ENCODE measurements at places on chromosomes 3 and 15. TPM values are rescaled to one million over a fixed set of nuclear protein-coding genes. Genes with fewer than 3 reads are reported as not detected.

CSPG4 gene
- total RNA-seq, result 3.6 TPM

DNA sequence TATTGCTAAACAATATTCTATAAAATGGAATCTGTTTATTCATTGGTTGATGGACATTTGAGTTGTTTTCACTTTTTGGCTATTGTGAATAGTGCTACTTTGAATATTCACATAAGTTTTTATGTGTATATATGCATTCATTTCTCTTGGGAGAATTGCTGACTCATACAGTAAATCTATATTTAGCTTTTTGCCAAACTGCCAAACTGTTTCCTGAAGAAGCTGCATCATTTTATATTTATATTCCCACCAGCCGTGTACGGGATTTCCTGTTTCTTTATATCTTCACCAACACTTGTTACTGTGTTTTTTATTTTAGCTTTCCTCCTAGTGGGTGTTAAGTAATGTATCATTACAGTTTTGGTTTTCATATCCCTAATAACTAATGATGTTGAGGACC is 12.5 kb upstream of the TCAIM start:
- DNase-seq, result no peak

- no peak for DNase-seq
These were observed 74.6 kb downstream of the WNT5A start for GRCh38 chr3:55412545-55412944.

THBS1 gene
- 81.3 TPM for total RNA-seq

GRM7 gene
- total RNA-seq, result not detected

DNA sequence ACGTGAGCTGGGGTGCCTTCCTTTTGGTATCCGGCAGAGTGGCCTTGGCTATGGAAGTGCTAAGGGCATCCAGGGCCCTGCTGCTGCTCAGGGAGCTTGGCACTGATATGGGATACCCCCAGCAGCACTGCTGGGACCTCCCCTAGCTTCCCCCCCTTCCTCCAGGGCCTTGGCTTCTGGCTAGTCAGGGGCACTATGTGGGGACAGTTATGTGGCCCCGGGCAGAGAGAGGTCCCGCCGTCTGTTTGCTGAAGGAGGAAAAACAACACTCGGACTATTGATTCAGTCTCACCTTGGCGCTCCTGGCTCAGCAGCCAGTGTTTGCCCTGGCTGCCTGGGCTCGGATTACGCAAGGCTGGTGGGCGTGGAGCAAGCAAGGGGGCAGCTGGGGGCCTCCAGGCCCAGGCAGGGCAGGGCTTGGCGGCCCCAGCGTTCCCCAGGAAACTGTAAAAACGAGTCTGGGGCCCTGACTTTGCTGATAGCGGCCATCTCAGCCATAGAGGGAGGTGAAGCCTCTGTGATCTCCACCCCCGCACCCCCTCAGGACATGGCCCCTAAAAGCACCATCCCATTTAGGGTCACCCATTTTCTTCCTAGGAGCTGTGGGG is 5.7 kb downstream of the FURIN start:
- DNase-seq, result peak; percentile 57

DNA sequence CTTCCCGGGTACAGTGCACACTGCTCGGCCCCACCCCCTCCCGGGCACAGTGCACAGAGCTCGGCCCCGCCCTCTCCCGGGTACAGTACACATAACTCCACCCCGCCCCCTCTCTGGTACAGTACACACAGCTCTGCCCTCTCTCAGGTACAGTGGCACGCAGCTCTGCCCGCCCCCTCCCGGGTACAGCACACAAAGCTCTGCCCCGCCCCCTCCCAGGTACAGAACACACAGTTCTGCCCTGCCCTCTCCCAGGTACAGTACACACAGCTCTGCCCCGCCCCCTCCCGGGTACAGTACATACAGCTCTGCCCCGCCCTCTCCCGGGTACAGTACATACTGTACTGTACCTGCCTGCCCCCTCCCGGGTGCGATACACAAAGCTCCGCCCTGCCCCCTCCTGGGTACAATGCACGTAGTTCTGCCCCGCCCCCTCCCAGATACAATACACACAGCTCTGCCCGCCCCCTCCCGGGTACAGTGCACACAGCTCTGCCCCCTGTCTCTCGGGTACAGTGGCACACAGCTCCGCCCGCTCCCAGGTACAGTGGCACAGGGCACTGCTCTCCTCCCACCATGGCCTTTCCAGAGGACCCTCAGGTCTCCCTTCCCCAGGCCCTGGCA is 16.4 kb upstream of the PRR20G start:
- DNase-seq, result peak; percentile 43

DNA sequence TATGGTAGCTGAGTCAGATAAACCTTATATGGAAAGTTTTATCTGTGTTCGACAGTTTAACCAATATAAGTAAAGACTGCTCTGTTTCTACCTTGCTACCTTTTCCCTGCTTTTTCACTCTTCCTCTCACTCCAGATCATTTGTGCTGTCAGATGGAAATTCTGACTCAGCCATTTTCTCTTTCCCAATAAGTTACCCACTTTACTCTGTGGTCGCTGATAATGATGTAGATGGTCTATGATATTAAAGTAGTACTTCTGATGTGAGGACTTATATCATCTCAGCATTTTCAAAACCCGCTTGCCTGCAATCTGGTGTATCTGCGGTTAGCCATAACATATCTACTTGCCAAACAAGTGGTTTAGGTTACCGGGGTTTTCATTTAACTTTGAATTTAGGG is 15.0 kb upstream of the UTS2B start:
- DNase-seq, result no peak

IL17RE gene
- total RNA-seq, result 4.3 TPM

DNA sequence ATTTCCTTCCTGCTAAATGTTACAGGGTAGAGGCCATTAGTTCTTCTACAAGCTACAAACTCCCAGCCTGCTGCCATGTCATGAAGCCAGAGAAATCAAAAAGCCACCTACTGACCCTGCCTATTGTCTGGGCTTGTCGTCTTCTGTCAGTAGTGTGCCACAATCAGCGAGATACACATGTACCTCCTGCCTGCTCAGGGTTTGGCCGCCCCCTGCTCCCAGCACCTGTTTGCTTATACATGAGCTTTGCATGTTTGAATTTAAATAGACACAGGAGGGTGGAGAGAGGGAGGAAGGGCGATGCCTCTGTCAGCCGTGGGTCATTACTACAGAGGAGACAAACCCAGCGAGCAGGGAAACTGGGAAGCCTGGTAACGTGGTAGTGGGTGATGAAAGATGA is 106.1 kb downstream of the ROBO2 start:
- DNase-seq, result peak; percentile 3

TRH gene
- total RNA-seq, result not detected

GRCh38 chr3:46935168-46935858 is 41.2 kb downstream of the CCDC12 start:
- peak; percentile 84 for DNase-seq

DNA sequence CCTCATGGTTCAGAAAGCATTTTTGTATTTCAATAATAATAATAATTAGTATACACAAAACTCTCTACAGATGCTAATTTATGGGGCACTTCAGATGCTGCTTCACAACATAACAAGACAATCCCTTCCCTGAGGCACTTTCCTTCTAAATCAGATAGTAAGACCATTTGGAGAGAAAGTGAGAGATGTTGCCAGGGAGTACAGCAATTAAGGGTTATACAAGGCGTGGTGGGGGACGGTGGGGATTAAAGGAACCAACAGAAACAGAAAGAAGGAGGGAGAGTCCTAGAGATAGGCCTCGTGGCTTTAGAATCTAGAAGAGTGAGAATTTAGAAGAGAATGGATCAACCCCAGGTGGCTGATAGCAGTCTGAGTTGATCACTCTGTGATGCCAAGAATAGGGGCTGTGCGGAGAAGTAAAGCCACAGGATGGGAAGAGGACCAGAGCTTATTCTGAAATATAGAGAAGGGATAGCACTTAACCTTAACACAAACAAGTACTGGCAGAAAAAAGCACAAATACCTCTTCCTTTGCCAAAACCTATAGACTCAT is 76.9 kb downstream of the ETFA start:
- DNase-seq, result no peak

CYP11A1 gene
- 3.3 TPM for total RNA-seq

- no peak for DNase-seq
These were observed 50.7 kb downstream of the FOXP1 start for GRCh38 chr3:71532639-71533395.

SLC22A14 gene
- not detected for total RNA-seq

DNA sequence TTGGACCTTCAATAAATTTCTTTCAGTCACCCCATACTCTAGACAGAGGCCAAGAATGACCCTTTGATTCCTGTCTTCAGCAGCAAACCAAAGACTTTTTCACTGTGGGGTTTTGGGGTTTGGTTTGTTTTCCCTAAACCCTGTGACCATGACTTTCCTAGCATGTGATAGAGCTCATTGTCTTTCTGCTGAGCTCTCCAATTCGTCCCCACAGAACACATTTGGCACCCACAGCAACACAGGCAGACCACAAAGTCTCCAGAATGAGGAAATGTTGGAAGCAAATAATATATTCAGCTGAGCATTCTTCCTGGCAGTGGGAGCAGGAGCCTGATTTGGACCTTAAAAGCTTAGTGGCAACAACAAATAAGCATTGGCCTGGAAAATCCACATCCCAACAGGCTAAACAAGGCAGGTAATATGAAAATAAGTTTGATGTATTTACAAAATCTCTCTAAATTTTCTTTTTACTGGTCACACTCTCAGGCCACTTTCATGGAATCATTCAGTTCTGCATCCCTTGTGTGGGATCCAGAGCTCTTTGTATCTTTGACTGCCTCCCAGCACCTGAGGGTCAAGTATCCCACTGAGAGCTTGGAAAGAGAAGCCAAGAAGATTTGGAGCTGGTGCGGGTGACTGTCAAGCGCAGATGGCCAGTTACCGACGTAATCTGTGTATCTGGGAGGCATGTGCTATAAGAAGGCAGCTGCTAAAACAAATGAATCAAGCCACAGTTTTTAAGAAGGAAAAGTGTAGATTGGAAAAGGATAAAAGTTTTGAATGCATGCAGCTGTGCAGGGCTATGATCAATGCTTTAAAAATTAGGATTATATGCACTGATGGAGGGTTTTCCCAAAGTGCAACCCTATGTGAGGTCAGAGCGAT is 36.5 kb upstream of the CPB1 start:
- DNase-seq, result no peak

MYO5A gene
- 31.8 TPM for total RNA-seq

CCR9 gene
- total RNA-seq, result not detected

GRCh38 chr3:41104147-41104546 is 95.2 kb upstream of the CTNNB1 start:
- no peak for DNase-seq

- no peak for DNase-seq
These were observed 37.7 kb upstream of the PARP14 start for GRCh38 chr3:122642935-122643334.

GRCh38 chr3:119677641-119677934 is 382 bp upstream of the COX17 start:
- no peak for DNase-seq

DNA sequence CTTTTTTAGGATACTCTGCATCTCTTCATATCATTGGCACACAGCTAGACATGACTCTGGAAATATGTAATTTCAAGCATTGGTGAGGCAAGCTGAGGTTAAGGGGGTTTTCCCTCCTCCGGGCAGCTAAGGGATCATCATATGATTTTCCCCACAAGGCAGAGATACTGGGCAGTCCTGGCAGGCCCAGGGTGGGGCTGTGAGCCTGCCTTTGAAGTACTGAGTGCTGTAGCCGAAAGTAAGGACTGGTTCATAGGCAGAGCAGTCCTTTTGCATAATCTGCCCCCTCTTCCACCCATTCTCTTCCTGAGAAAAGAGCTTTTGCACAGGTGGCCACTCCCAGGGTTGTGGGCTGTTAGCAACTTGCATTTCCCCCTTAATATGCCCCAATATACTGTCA is 168.8 kb upstream of the MANF start:
- no peak for DNase-seq

Measured in GM23338 (cell line).